ENCODE measurements at places on chromosomes 5 and 9.

GRCh38 chr9:92668746-92669526 lies 995 bp downstream of the IPPK start:
- DNase-seq: peak; percentile 56

GRCh38 chr5:60148366-60148765 lies 254.8 kb upstream of the PDE4D start:
- DNase-seq: no peak

DNA sequence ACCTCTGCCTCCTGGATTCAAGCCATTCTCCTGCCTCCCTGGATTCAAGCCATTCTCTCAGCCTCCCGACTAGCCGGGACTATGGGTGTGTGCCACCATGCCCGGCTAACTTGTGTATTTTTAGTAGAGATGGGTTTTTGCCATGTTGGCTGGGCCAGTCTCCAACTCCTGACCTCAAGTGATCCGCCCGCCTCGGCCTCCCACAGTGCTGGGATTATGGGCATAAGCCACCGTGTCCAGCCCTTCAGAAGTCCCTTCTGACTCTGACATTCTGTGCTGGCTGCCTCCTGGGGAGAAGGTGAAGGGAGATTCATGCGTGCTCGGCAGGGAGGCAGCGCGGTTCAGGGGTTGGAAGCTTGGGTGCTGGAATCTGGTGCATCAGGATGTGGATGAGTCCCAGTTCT lies 28.8 kb downstream of the PRRX2 start:
- no peak for DNase-seq

DNA sequence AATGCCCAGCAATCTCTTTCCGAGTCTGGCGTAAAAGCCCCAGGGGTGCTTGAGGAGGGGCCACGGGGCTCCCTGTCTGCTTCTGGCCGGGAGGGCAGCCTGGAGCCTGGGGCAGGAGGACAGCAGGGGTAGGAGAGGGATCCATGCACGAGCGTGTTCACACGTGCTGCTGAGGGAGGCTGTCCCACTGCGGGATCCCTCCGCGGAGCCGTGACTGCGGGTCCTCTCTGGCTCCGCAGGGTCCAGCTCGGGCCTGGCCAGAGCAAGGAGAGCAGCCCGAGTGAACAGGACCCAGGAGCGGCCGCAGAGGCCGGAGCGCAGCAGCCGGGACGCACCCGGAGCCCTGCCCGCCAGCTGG lies 78.4 kb downstream of the ZNF354C start:
- no peak for DNase-seq

DNA sequence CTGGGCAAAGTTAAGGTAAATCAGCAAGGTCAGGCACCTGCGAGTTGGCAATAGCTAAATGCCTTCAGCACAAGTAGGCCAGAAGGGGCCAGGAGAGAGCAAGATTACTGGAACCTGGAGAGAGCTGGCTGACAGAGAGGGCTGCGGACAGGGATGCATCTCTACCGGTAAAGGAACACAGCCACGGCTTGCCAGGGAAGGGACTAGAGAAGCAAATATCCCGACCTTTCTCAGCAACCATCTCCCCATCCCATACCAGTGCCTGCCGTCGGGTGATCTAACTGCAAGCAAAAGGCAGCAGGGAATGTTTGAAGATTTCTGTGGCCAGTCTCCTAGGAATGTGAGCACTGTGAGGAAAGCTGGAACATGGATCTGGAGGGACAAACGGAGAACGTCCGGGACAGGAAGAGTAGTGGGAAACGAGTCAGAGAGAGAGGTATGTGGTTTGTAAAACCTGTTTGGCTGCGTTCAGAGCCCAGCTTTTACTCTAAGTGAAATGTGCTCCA lies 15.9 kb upstream of the ABLIM3 start:
- no peak for DNase-seq

DNA sequence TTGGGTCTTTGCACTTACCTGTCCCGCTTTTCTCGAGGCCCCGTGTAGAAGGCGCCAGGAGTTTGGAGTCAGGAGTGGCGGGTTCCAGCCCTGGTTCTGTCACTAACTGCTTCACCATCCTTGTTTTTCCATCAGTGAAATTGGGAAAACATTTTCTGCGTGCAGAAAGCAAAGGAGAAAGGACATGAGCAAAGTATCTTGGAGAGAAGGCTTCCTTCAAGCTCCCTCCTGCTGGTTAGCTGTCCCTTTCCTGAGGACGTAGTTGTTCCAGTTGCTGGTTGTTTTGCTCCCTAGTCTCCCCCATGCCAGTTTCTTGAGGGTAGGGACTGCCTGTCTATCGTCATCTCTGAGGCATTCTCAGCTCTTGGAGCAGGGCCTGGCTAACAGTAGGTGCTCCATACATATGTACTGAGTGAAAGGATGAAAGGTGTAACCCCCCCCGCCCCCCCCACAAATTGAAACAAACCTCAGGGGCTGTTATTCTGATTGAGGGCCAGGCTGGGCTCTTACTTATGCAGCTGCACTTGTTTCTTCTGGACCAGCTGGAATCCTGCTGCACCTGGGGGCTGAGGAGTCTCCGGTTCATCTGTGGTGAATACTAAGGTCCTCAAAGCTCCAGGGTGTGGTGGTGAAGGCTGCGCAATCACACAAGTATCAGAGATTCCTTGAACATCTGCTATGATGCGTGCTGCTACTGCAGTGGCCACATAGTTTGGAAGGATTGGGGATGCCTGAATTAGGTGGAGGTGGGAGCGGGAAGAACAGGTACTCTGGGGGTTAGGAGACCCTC lies 1.0 kb downstream of the SMIM3 start:
- DNase-seq: no peak

DNA sequence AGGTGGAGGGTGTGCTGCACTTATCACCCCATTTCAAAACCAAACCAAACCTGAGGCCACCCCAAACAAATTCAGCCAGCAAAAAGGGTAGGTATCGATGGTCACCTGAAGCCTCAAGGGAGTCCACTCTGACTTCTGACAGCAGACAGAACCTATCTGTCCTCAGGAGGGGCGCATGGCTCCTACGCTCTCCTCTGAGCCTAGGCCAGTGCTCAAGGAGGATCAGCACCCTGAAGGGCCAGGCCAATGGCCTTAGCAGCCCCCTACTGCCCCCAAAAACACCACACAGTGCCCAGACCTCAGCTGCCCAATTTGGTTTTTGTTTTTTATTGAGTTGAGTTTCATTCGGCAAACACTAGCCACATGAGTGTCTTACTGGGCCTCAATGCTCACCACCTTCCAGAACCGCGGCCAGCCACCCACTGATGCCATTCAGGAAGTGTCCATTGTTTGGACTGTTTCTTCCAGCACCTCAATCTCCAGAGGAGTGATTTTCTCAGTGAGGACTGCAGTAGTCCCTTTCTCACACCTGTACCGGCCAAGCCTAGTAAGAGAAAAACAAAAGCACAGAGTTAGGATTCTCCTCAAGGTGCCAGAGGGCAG lies 62.0 kb downstream of the PSMB7 start:
- DNase-seq: no peak

DNA sequence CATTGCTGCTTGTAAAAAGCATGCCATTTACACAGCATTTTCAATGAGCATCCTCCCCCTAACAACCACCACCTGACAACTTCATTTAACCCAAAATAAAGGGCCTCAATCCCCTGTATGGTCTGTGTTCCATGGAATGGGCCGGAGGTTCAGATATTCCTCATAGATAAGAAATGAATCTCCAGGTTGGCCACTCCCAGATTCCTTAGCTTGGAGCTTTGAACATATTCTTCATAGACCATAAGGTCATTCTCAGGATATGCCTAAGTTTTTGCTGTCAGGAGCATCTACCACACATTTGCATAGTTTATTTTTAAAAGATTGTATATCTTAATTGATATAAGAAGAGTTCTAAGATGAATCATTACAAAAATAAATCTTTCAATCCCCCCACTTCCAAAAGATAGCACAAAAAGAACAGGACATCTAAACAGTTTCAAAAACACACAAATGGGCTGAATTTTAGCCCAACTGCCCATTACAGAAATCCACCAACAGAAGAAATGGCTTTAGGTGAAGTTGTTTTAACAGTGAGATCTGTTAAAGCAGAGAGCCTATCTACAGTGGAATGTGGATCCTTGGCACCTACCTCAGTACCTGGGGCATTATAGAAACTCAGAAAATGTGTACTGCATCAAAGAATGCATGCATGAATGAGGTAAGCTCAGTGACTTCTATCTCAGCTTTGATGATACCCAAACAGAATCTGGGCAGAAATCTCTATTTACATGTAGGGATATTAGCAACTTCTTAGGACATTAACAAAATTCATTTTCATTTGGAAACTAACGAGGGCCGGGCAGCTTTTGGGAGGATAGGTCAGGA lies 179.8 kb downstream of the SEC61B start:
- DNase-seq: no peak

DNA sequence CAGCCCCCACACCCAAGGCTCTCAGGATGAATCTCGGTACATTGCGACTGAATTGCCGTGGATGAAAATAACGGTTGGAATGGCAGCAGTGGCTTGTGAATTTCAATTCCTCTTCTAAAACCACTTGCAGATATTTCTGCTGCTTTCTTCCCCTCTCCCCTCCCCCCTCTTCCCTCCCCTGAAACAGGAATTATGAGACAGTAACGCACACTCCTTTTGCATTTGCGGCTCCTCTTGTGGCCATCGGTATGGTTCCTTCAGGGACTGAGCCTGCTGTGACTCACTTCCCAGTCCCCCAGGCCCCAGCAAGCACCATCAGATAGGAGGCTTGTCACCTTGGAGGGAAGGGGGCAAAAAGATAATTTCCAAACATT lies 9.7 kb downstream of the DCANP1 start:
- no peak for DNase-seq

DNA sequence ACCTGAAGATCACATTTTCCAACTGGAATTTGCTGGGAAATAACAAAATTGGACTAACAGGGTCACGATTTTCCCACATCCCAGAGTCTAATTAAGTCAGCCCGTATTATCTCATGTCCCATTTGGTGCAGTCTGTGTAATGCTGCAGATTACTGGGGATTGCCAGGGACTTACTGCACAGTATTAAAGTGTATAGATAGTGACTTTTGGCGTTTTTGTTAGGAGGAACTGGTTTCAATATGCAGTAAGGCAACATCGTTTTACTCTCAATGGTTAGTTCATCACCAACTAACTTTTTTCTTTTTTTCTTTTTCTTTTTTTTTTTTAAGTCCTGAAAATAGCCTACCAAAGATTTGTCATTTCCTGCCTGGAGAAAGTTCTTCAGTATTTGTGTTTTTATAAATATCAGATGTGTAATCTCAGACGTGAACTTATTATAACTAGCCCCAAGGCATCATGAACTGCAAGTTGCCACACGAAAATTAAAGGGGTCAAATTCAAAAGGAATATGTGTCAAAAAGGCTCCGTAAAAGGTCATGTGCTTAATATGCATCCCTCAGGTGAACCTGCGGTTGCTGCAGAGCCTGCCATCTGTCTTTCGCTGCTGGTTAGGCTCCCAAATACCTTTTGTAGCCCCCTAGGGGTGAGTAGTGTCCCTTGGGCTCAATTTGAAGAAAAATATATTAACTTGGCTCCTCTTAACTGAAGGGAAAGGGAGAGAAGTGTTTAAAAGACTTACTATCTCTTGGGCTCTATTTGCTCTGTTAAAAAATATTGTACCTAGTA lies 176.7 kb upstream of the ADAMTSL1 start:
- DNase-seq: no peak

- no peak for DNase-seq
These were observed 317.3 kb downstream of the TAF11L14 start for GRCh38 chr5:17951392-17952169.

DNA sequence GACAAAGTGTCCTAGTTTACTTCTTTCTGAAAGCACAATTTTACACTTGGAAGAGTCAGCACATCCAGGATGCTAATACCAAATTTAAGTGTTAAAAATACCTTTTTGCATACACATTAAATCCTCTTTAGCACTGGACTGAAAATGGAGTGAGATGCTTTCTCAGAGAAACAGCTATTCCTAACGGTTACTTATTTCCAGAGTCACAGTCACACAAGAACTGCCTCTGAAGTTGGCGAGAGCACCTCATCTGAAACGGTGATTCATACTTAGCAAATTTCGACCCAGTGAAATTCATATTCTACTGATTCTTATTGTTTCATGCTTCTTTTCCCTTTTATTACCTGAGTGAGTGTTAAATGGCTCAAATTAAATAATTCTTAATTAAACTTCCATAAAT lies 12.2 kb downstream of the CDH18 start:
- DNase-seq: no peak

DNA sequence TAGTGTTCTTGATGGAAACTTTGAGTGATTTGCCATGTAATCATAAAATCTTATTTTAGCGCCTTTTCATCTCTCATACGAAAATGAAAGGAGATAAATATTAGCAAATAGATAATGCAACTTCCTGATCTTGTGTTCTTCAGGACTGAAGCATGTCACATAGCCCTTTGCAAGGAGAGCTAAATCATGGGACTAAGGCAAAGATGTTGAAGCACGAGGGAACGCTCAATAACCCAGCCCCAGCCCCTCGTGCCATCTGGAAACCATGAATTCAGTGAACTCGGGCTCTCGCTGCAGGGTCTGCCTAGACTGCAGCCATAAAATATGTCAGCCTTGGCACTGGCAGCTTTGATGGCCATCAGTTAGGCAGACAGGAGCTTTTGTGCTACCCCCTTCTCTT lies 58.2 kb downstream of the F2RL2 start:
- no peak for DNase-seq

DNA sequence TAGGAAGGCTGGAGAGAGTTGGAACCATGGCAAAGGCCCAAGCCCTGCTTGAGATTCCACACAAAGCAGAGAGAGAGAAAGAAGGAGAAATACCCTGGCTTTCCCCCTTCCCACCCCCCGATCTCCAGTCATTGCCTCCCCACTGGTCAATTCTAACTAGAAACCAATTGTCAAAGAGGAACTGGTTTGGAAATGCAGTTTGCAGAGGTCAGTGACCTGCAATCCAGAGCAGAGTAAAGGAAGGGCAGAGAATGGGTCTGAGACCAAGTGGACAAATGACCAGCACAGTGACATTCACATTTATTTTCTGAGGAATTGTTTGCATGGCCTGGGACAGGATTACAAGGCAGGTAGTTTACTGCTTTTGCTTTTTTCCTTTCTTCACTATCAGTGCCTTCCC lies 37.5 kb upstream of the ZFYVE16 start:
- DNase-seq: no peak

DNA sequence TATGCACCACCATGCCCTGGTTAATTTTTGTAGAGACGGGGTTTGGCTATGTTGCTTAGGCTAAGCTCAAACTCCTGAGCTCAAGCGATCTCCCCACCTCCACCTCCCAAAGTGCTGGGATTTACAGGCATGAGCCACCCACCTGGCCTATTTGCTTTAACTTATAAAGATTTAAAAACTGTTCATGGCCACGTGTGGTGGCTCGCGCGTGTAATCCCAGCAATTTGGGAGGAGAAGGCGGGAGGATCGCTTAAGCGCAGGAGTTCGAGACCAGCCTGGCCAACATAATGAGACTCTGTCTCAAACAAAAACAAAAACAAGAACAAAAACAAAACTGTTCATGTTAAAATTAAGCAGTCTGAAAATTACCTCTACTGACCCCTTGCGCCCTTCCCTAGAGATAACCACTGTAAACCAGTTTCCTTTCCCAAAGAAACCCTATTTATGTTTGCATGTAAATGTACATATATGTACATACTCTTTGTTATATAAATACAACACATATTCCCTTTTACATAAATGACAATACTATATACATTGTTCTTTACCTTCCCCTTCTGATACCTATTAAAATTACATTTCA lies 1.5 kb downstream of the AK6 start:
- no peak for DNase-seq

- no peak for DNase-seq
These were observed 1.8 kb downstream of the PDLIM4 start for GRCh38 chr5:132259069-132259851.
